ENCODE measurements at places on chromosomes 4 and X.

DNA sequence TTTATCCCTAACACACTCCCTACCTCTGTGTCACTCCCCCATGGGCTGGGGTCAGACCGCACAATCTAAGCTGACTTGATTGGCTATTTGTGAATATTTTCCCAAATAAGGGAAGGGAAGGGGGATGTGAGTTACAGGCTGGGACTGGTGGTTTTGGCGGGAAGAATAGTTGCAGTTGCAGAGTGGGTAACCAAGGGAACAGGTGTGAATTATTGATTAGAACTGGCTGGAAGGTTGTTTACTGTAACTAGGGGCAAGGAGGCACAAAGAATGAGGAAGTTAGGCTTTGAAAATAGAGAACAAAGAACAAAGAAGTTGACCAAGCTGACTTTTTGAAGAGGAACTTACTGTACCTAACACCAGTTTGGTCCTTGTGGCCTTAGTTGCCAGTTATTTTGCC lies 88.0 kb upstream of the XAGE2 start:
- no peak for DNase-seq

- no peak for DNase-seq
Measured at GRCh38 chrX:119745283-119745848, 13.0 kb upstream of the SOWAHD start.

- no peak for DNase-seq
Measured at GRCh38 chrX:115038406-115038805, 21.0 kb upstream of the IL13RA2 start.

DNA sequence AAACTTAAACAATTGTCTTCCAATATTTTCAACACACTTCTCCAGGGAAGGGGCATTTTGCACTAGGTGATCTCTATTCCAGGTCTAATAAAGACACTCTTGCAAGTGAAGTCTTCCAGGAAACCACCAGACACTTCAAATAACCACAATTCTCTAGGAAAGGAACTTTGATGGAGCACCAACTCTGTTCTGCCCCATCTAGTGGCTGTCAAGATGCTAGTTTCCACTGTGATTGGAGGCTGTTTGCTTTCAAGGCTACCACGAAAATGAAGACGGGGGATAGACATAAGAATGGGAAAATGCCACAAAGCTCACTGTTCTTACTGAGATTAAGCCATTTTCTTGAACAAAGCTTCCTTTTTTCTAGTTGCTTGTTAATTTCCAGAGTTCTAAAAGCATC lies 100.6 kb upstream of the F9 start:
- no peak for DNase-seq

- DNase-seq, result no peak
Measured at GRCh38 chrX:124829930-124830329, 483.6 kb downstream of the SH2D1A start.

DNA sequence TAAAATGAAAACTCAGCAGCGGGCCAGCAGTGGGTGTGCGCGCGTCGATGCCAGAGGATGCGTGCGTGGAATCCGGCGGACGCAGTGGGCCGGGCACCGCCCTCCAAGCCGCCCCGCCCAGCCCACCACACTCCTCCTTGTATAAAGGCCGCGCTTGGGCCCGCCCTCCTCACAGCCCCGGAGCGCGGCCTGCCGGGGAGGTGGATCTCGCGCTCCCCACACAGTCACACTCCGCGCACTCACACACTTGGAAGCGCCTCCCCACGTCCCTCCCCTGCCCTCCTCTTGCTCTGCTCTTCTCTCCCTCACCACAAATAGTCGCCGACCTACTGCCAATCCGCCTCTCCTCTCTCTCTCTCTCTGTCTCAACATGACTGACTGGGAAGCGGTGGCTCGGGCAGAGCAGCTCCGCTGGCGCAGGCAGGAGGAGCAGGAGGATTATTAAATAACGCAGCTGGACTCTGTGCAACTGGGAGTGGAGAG lies at the start of gene CCSER1:
TSS of gene CCSER1 (plus strand) at position 172 of the 483 bp plus-strand sequence.
- DNase-seq, result no peak

DNA sequence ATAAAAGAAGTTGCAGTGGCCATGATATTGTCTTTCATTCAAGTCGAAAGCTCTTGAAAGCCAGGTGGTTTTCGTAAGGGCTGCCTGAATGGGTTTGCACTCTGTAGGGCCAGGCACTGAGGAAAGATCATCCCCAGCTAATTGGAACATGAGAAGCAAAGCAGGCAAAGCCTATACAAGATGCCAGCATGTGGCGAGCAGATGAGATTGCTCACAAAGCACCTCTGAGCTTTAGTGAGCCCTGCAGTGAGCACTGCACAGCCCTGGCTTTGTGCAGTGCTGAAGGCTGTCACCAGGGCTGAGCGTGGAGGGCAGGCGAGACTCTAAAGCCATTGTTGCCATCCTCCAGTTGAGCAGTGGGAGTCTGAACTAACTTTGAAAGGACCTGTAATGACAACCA lies 53.8 kb downstream of the HADH start:
- no peak for DNase-seq

DNA sequence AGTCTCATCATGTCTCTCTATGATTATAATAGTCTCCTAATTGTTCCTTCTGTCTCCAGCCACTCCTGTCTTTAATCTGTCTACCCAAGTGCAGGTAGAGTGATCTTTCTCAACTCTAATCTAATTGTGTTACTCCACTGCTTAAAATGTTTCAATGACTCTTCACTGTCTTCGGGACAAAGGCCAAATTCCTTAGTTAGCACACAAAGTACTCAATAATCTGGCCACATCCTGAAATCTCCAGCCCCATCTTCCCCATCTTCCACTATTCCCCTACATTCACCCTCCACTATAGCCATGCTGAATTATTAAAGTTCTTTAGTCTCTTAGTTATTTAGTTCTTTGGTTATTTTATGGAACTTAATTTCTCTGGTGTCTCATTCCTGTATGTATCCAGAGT lies 353.3 kb downstream of the OPHN1 start:
- DNase-seq, result no peak

DNA sequence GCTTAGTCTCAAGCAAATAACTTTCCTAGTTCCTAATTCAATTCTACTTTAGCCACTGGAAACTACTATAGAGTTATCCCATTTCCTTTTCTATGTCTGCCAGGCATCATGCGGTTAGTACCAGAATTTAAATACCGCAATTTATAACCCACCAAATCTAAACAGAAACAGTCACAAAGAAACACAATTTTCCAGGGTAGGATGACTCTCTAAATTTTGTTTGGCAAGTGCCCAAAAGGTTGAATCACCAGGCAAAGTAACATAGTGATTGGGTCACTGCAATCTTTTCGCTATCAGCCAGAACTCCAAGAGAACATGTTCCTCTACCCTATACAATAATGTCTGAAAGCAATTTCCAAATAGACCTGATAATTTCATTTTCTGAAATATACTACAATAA lies 240.2 kb upstream of the GRIA3 start:
- peak; percentile 14 for DNase-seq

DNA sequence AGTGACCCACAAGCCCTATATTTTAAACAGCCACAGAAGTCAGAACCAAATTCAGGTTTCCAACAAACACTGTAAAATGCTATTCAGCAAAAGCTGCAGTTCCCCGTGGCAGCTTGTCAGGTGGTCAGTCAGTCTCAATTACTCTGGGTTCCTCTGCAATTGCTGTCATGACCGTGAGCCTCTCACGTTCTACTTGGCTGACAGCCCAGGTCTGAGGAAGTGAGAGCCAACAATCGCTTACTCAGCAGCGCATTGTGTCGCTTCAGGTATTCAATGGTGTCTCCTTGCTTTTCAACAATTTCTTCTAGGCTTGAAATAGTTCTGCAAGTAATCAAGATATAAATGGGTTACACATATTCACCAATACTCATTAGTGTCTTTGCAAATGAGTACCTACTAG lies 25.8 kb downstream of the TRIM75 start:
- DNase-seq, result no peak

- DNase-seq, result no peak
Measured at GRCh38 chrX:111504941-111505340, 6.5 kb upstream of the SERTM2 start.

DNA sequence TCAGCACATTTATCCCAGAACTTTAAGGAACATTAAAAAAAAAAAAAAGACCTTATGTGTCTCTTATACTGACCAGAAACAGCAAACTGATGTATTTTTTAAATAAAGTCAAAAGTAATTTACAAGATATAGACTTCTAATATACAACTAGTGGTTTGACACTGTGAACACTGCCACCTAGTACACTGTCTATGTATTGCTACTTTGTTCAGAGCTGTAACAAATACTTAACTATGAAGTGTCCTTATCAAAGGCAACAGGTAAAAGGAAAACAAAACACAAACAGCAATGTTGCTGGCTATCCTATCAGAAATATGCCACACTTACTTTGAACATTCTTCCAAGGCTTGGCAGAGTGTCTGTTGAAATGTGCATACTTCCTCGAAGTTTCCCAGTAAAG lies 60.4 kb downstream of the CD40LG start:
- DNase-seq, result no peak

DNA sequence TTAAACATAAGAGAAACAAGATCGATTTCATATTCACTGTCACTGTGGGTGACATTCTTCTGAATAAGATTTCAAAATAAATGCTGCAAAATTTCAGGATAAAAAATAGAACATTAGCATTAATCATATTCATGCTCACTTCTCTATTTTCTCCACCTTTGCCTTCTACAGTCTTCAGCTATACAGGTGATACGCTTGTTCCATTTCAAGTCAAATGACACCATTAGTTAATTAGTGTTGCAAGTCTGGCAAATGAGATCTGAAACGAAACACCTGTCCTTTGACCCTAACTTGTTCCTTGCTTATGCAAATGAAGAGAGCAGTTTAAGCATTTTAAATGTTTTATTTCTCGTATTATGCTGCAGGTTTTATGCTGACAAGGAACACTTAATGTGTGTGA lies 667.5 kb upstream of the MAGEB2 start:
- DNase-seq, result no peak

GRCh38 chr4:166252487-166253402 lies 379.7 kb downstream of the TLL1 start:
- DNase-seq, result no peak

GRCh38 chr4:167176723-167177367 lies 57.4 kb downstream of the SPOCK3 start:
- no peak for DNase-seq

DNA sequence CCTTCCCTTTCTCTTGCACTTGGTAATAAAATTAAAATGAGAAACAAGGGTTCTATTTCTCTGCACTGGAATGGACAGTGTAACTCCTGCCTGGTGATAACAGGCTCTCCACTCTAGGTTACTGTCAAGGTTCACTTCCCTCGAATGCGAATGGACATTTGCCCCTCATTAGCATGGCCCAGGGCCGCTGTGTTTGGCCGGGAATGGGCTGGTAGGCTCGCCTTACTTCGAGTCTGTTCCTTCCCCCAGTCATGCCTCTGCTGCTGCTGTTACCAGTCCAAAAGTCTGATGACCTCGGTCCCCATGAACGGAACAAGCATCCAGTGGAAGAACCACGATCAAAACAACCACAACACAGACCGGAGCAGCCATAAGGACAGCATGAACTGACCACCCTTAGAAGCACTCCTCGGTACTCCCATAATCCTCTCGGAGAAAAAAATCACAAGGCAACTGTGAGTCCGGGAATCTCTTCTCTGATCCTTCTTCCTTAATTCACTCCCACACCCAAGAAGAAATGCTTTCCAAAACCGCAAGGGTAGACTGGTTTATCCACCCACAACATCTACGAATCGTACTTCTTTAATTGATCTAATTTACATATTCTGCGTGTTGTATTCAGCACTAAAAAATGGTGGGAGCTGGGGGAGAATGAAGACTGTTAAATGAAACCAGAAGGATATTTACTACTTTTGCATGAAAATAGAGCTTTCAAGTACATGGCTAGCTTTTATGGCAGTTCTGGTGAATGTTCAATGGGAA lies 61.5 kb downstream of the EDNRA start:
- no peak for DNase-seq

GRCh38 chrX:14235004-14235403 lies 205.3 kb upstream of the GEMIN8 start:
- DNase-seq, result no peak

Measured in AG04449 (cell line).